ENCODE measurements at places on chromosomes 6 and 20.

GRCh38 chr6:118932421-118932820, 2.5 kb downstream of the MCM9 start:
- DNase-seq, result no peak

DNA sequence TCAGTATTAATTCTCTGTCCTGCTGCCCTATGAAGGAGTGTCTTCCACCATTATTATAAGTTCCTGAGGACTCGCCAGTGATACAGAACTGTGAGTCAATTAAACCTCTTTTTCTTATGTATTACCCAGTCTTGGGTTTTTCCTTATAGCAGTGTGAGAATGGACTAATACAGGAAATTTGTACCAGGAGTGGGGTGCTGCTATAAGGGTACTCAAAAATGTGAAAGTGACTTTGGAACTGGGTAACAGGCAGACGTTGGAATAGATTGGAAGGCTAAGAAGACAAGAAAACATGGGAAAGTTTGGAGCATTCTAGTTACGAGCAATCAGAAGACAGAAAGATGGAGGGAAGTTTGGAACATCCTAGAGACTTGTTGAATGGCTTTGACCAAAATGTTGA, 616.7 kb upstream of the EPHA7 start:
- no peak for DNase-seq

GRCh38 chr6:47149066-47149465, 106.9 kb upstream of the ADGRF1 start:
- no peak for DNase-seq

DNA sequence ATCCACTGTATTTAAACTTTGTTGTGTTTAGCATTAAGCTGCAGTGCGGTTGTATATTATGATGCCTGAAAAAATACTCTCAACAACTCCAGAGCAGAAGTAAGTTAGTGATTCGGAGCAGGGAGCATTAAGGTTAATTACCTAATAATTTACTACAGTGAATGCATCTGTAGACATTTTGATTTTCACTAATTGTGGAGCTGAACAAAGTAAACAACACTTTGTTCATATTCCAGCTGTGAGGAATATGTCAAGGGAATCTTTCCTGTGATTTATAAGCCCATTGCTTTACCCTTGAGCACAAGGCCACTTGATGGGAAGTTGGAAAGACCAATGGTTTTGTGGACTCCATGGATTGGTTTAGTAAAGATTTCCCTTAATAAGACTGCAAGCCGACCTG, 77.1 kb downstream of the CBLN4 start:
- DNase-seq, result no peak

Data from NCI-H1417 treated with DMSO at 0.1 percent for 48 hours (cell line).